ENCODE measurements at places on chromosomes 5 and 9. TPM values are rescaled to one million over a fixed set of nuclear protein-coding genes. Genes with fewer than 3 reads are reported as not detected.

- peaks cover 13% of the 10 kb centered on the region for H3K4me1 ChIP-seq
- no peak overlapping the region for H3K4me3 ChIP-seq
- no peak for DNase-seq
- H3K27me3 ChIP-seq, result no peaks in the 10 kb centered on the region
Measured at GRCh38 chr5:82465235-82465634, 187.1 kb upstream of the RPS23 start.

GRCh38 chr5:147921136-147921535 lies 14.8 kb upstream of the C5orf46 start:
- no peaks in the 10 kb centered on the region for H3K4me1 ChIP-seq
- no peak for DNase-seq
- no peaks in the 10 kb centered on the region for H3K27me3 ChIP-seq
- no peak overlapping the region for H3K4me3 ChIP-seq
- H3K27ac ChIP-seq, result no peak overlapping the region

DNA sequence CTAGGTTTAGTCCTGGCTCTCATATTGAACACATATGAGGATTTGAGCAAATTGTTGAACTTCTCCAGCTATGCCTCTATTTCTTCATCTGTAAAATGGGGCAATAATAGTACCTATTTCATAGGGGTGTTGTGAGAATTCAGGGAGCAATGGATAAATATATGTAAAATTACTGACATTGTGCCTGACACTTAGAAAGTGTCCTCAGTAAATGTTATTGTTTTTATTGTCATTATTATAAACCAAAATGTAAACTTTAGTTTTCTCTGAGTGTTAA lies 101.7 kb downstream of the ANGPTL2 start:
- H3K27ac ChIP-seq, result no peak overlapping the region
- H3K27me3 ChIP-seq, result no peaks in the 10 kb centered on the region
- no peak for DNase-seq
- H3K36me3 ChIP-seq, result peaks cover 5% of the 10 kb centered on the region

- no peak overlapping the region for H3K4me3 ChIP-seq
- no peaks in the 10 kb centered on the region for H3K36me3 ChIP-seq
- no peak for DNase-seq
- peaks cover 21% of the 10 kb centered on the region for H3K27me3 ChIP-seq
- H3K27ac ChIP-seq, result no peak overlapping the region
- no peaks in the 10 kb centered on the region for H3K4me1 ChIP-seq
Measured at GRCh38 chr5:150675069-150675468, 14.0 kb downstream of the MYOZ3 start.

DNA sequence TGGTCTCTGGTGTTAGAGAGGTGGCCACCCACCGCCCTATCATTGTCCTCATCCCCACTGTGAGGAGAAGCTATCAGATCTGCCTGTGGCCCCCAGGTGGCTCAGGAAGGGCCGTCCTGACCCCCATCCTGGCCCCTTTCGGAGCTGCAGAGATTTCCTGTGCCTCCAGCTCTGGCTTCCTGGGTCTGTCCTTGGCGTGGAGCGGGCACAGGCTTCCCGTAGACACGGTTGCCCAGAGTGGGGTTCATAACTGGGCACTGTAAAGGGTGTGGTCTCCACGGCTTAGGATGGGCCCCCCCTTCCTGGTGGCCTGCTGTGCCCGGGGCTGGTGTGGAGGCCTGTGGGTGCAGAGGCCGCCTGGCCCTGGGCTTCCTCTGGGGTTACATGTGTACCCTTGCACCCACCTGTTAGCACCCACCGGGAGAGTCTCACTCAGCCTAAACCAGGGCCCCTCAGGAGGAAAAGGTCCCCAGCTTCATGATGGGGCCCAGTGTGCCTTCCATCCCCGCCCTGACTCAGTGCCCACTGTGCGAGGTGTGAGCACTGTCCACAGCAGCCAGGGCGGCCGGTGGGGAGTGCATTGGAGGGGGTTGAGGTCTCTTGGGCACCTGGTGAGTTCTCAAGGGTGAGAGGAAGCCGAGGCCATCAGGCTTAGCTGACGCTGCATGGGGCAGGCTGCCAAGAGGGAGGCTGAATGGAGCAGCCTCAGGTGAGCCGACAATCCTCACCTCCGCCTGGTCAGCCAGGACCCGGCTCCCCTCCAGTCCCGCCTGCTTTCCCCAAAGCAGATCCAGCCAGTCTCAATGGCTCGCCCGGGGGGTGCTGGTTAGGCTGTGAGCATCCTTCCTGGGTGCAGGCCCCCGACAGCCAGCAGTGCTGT lies 15.3 kb upstream of the AJM1 start:
- no peak for DNase-seq
- no peak overlapping the region for H3K27ac ChIP-seq
- no peaks in the 10 kb centered on the region for H3K4me1 ChIP-seq
- H3K36me3 ChIP-seq, result peaks cover 3% of the 10 kb centered on the region
- H3K27me3 ChIP-seq, result no peaks in the 10 kb centered on the region
- no peak overlapping the region for H3K4me3 ChIP-seq

DNA sequence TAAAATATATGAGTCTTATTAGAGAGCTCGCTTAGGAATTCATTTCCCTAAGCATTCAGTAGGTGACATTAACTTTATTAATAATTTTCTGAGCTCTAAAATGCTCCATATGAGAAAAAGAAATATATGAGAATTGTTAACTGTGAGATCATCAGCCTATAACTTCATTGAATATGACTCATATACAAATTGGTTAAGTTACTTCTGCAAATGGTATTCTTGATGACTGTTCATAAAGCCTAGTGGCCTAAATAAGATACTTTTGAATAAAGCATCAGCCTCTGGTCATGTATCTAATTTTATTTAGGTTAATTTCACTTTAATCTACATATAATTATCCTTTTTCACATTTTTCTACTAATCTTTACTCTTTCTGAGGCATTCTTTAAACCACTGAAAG lies 710.2 kb upstream of the ACO1 start:
- H3K4me3 ChIP-seq, result no peak overlapping the region
- no peak for DNase-seq
- no peaks in the 10 kb centered on the region for H3K36me3 ChIP-seq
- no peak overlapping the region for H3K27ac ChIP-seq
- H3K4me1 ChIP-seq, result peaks cover 18% of the 10 kb centered on the region

DNA sequence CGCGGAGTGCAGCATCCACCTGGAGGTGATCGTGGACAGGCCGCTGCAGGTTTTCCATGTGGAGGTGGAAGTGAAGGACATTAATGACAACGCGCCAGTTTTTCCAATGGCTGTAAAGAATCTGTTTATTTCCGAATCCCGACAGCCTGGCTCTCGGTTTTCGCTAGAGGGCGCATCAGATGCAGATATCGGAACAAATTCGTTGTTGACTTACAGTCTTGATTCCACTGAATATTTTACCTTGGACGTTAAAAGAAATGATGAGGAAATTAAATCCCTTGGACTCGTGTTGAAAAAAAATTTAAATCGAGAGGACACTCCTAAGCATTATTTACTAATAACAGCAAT lies 611 bp downstream of the PCDHA3 start:
- H3K4me1 ChIP-seq, result peaks cover 2% of the 10 kb centered on the region
- H3K27ac ChIP-seq, result no peak overlapping the region
- no peak overlapping the region for H3K4me3 ChIP-seq
- no peaks in the 10 kb centered on the region for H3K27me3 ChIP-seq

The SOHLH1 gene
- not detected for total RNA-seq
